Upper lobe of left lung (tissue), 6 donors: ENCODE measurements at places on chromosomes 1 and 21. TPM values are rescaled to one million over a fixed set of nuclear protein-coding genes. Genes with fewer than 3 reads are reported as not detected.

DNA sequence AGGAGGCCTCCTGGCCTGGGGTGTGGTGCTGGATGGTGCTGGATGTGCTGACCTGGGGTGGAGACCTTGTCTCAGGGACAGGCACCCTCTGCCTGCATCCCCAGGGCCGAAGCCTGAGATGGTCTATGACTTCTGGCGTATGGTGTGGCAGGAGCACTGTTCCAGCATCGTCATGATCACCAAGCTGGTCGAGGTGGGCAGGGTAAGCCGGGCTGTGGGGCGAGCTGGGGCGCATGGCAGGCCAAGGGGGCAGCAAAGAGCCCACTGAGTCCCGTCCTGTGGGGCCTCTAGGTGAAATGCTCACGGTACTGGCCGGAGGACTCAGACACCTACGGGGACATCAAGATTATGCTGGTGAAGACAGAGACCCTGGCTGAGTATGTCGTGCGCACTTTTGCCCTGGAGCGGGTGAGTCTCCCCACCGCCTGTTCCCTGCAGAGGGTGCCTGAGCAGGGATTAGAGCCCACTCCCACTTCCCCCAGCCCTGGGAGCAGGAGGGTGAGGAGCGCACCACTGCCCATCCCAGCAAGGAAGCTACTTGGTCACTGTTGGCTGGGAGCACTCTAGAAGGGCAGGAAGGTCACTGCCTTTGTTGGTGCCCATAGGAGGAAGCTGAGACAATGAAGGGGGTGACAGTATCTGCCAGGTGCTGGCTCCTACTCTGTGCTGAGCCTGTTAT lies 75.2 kb downstream of the PTPRU start:
- H3K27me3 ChIP-seq: no peaks in the 10 kb centered on the region
- H3K36me3 ChIP-seq: no peaks in the 10 kb centered on the region
- no peak overlapping the region for H3K27ac ChIP-seq
- DNase-seq: no peak
- H3K4me1 ChIP-seq: no peaks in the 10 kb centered on the region

DNA sequence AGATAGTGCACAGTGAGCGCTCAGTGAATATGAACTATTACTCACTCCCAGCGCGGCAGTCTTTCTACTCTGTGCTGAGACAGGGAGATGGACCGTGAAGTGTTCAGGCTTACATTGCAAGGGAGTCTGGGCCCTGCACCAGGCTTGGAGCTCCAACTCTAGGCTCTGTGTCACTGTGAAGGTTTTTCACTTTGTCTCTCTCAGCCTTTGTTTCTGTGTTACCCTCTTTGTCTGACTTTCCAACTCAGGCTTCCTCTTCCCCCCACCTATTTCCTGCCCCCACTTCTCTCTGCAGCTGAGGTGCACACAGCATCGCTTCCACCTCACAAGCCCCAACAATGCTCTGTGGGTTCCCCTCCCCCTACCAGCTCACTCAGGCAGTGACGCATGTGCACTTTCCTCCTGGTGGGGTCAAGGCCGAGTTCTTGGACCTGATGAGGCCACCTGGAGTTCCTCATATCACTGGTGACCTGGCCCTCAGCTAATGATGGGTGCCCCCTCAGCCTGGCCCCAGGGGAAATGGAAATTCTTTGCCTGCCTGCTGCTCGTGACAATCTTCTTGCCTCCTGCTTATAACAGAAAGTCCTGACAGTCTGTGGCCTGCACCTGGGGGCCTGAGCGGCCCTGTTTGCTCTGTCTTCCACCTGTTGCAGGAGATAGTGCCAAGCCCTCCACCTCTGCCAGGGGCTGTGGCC lies 1.1 kb upstream of the LCK start:
- H3K4me1 ChIP-seq: peaks cover 68% of the 10 kb centered on the region
- no peak overlapping the region for H3K4me3 ChIP-seq
- H3K36me3 ChIP-seq: no peaks in the 10 kb centered on the region

DNA sequence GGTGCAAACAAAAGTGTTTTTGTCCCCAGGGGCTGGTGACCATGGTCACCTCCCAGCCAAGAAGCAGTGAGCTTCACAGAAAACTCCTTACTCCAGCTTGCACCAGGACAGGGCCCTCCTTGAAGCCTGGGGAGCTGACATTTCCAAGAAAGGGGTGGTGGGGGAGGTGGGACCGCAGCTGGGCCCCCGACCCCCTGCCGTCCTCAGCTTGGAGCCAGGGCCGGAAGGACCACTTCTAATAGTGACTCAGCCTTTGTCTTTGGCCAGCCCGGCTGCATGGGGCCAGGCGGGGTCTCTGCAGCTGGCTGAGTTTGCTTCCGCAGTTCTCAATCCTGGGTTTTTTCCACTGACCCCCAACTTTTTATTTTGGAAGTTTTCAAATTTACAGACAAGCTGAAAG lies 136.5 kb upstream of the POU3F1 start:
- no peaks in the 10 kb centered on the region for H3K36me3 ChIP-seq
- H3K27me3 ChIP-seq: no peaks in the 10 kb centered on the region
- no peaks in the 10 kb centered on the region for H3K4me1 ChIP-seq
- no peak for DNase-seq
- no peak overlapping the region for H3K27ac ChIP-seq
- H3K4me3 ChIP-seq: no peak overlapping the region

GRCh38 chr1:64895500-64895899 lies 70.8 kb downstream of the JAK1 start:
- peaks cover 84% of the 10 kb centered on the region for H3K4me1 ChIP-seq
- no peak for DNase-seq
- H3K27ac ChIP-seq: no peak overlapping the region

DNA sequence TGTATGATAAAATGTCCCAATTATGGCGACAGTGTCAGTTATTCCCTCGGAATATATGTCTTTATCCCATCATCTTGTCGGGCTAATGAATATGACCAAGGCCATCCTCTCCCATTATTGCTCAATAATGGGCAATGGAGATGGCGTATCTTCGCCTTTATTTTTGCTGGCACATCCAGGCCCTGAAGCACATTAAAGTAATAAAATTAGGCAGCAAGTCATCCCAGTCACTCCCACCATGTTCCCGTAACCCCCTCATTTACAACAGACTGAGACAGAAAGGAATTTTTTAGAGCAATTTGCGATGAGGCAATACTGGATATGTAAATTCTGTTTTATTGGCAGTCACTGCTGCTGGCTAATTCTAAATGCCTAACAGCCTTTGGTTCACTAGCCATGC lies 35.3 kb downstream of the CLIC6 start:
- H3K4me3 ChIP-seq: no peak overlapping the region
- H3K27ac ChIP-seq: no peak overlapping the region
- no peak for DNase-seq
- H3K27me3 ChIP-seq: no peaks in the 10 kb centered on the region
- no peaks in the 10 kb centered on the region for H3K4me1 ChIP-seq
- H3K36me3 ChIP-seq: no peaks in the 10 kb centered on the region

Gene CBR3
- 8.4 TPM for total RNA-seq

DNA sequence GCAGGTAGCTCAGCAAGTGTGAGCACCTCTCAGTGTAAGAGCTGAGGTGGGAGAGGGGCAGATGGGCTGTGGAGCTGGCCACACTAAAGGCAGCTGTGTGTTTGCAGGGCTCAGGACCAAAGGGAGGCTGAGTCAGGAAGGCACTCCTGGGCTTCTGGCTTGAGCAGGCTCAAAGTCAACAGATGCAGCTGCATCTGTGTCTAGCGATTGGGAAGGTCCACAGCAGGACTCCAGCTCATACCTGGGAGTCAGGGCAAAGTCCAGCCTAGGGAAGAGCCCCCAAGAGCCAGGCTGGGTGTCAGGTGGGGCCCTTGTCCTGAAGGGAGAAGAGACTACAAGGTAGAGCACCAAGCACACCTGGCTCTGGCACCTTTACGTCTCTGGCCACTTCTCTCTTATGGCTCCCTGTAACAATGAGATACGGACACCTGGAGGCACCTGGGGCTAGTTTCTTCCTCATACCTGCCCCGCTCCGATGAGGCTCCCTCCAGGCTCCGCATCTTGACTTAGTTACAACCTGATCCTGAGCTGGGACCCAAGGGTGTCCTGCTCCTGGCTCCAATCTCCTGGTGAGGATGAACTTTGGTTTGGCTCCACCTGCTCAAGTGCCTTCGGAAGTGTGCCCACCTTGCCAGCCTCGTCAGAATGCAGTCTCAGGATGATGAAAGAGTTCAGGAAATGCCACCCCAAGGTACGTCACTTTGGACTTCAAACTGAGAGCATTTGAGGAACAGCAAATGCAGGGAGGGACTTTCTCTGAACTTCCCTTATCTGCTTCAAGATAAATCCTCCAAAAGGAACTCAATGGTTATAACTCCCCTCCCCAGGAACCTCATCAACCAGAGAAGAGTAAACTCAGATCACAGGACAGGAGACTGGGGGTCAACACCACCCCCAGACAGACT lies 21.5 kb upstream of the SLC2A1 start:
- no peak for DNase-seq
- H3K4me3 ChIP-seq: no peak overlapping the region
- H3K27ac ChIP-seq: no peak overlapping the region
- no peaks in the 10 kb centered on the region for H3K4me1 ChIP-seq
- no peaks in the 10 kb centered on the region for H3K27me3 ChIP-seq

GRCh38 chr21:43270800-43271301 lies 102.0 kb downstream of the CRYAA start:
- no peak overlapping the region for H3K27ac ChIP-seq
- no peaks in the 10 kb centered on the region for H3K4me1 ChIP-seq
- no peaks in the 10 kb centered on the region for H3K36me3 ChIP-seq

DNA sequence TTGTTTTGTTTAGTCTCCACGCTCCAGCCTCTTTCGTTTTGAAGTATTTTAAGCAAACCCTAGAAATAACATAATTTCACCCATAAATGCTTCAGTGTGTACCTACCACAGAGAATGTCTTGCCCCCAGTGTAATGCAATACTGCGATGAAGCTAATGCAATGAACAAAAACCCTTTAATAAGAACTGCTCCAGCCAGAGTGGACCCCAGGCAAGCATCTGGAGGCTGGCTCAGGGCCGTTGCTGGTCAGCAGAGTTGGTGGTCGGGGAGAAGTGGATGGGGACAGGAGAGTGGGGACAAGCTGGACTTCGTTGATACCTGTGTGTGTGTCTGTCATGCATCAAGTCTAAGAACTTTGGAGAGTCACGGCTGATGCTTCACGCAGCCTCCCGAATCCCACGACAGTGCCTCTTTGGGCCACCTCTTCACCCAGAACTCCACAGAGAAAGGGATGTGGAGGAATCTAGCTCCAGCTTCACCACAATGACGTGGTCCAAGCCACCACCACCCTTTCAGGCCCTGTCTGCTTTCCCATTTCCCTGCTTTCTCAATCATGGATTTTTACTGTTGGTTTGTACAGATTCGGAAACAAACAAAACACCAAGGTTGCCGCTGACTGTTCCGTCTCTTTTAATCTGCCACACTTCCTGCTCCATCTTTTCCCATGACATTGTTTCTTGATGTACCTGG lies 108.6 kb upstream of the ERRFI1 start:
- DNase-seq: no peak
- H3K27ac ChIP-seq: peak overlapping the region; percentile 16
- no peaks in the 10 kb centered on the region for H3K36me3 ChIP-seq
- no peaks in the 10 kb centered on the region for H3K27me3 ChIP-seq
- peaks cover 21% of the 10 kb centered on the region for H3K4me1 ChIP-seq

Gene OR2L2
- total RNA-seq: not detected

Gene PLA2G2D
- not detected for total RNA-seq

DNA sequence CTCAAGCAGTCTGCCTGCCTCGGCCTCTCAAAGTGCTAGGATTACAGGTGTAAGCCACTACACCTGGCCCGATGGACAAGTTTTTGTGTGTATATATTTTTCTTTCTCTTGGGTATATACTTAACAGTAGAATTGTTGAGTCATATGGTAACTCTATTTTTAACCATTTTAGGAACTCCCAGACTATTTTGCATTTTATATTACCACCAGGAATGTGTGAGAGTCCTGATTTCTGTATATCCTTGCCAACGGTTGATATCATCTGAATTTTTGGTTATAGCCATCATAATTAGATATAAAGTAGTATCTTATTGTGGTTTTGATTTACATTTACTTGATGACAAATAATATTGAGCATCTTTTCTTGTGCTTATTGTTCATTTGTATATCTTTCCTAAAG lies 20.7 kb downstream of the FNBP1L start:
- H3K4me1 ChIP-seq: peaks cover 17% of the 10 kb centered on the region
- H3K27ac ChIP-seq: no peak overlapping the region
- no peaks in the 10 kb centered on the region for H3K36me3 ChIP-seq
- DNase-seq: no peak
- H3K4me3 ChIP-seq: no peak overlapping the region

GRCh38 chr1:80251591-80251990 lies 1245.1 kb upstream of the ADGRL4 start:
- H3K4me1 ChIP-seq: no peaks in the 10 kb centered on the region
- no peaks in the 10 kb centered on the region for H3K27me3 ChIP-seq
- H3K4me3 ChIP-seq: no peak overlapping the region
- no peak overlapping the region for H3K27ac ChIP-seq
- no peaks in the 10 kb centered on the region for H3K36me3 ChIP-seq
- DNase-seq: no peak

Gene TP53BP2
- total RNA-seq: 77.5 TPM

DNA sequence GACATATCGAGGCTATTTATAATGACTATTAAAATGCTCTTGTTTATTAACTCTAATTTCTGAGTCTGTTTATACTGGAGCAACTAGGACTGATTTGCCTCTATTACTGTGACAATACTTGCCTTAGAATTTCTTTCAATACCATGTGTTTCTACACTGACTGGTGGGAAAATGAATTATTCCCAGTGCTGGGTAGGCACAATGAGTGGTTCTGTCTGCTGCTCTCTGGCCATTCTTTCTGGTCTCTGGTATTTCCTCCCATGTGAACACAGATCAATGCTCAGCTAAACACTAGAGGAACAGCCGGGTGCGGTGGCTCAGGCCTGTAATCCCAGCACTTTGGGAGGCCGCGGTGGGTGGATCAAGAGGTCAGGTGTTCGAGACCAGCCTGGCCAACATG lies 390.5 kb downstream of the PRDM2 start:
- no peak for DNase-seq
- no peak overlapping the region for H3K4me3 ChIP-seq
- no peaks in the 10 kb centered on the region for H3K27me3 ChIP-seq
- no peaks in the 10 kb centered on the region for H3K36me3 ChIP-seq
- H3K27ac ChIP-seq: no peak overlapping the region

Gene SLC66A1
- 17.0 TPM for total RNA-seq

GRCh38 chr1:157697781-157698569 lies 2.6 kb downstream of the FCRL3 start:
- H3K36me3 ChIP-seq: no peaks in the 10 kb centered on the region
- DNase-seq: no peak
- H3K4me3 ChIP-seq: no peak overlapping the region
- H3K27me3 ChIP-seq: no peaks in the 10 kb centered on the region
- H3K27ac ChIP-seq: no peak overlapping the region
- H3K4me1 ChIP-seq: no peaks in the 10 kb centered on the region

DNA sequence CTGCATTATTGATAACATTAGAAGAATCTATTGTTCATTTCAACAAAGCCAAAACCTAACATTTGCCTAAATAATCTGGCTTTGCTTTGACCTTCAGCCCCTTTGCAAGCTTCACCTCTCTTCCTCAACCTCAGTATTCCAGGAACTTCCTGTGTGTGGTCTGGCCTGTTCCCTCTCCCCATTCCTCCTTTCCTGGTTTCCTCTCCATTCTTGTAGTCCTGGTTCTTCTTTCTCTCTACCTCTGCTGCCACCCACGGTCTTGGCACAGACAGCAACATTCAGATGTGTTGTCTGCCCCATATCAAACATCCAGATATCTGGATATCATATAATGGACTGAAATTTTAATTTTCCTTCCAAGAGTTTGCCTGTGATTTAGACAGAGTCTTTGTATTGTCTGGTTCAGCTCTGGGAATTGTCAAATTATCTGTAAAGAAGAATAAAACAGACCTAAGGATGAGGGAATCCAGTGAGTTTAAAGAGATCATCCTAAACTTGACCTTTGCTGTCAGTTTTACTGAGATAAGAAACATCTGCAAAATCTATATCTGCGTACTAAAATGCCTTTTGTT lies 148.1 kb upstream of the KCTD3 start:
- H3K4me3 ChIP-seq: no peak overlapping the region
- no peaks in the 10 kb centered on the region for H3K36me3 ChIP-seq
- no peaks in the 10 kb centered on the region for H3K27me3 ChIP-seq
- DNase-seq: no peak
- H3K4me1 ChIP-seq: no peaks in the 10 kb centered on the region
- no peak overlapping the region for H3K27ac ChIP-seq

Gene GUCA2B
- total RNA-seq: not detected
